GM23338 (cell line): ENCODE measurements at places on chromosomes 1 and 21.

DNA sequence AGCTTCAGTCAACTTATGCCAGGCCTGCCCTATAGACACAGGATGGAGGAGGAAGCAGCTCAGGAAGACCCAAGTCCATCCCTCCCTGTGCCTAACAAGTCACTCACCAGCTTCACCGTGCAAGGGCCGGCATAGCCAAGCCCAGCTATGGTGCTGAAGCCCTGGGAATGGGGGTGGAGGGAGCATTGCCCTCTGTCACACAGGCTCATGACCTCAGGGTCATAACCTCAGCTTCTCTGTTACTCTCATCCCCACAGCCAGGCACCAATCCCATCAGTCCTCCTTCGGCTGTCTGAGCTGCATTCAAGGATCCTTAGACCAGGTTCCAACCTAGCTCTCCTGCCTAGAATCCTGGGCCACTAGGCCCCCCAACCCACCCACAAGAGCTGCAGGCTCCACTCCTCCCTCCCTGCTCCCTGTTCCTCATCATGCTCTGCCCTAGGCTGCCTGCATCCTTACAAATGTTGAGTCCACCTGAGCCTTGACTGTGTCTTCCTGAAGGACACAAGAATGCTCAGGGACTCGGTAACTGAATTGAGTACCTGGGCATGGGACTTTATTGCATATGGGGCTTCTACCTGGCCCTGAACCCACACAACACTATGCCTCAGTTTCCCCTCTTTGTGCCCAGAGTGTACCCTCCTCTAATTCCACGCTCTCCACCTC is 1.7 kb downstream of the CD244 start:
- DNase-seq: no peak

GRCh38 chr21:43654806-43655489 is 4.3 kb downstream of the HSF2BP start:
- no peak for DNase-seq

GRCh38 chr1:180566026-180566425 is 7.3 kb downstream of the OVAAL start:
- DNase-seq: no peak

DNA sequence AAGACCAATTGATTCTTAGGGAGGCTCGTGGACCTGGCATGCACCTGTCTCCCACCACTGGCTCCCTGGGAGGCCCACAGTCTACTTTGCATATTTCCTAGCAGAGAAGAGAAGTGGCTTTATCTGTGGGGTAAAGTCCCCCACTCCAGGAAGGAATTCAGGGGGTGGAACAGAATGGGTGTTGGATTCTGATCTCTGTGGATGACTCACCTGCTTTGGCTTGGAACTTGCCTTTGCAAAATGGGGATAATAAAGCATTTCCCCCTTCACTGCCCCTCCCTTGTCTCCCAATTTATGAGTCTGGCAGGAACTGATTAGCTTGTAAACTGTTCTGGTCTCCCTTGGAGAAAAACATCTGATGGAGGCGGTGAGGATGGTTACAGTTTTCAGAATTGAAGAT is 21.2 kb upstream of the OTUD3 start:
- DNase-seq: no peak

- DNase-seq: no peak
These were observed 26.4 kb downstream of the COL6A2 start for GRCh38 chr21:46124083-46124925.

GRCh38 chr1:17841944-17842343 is 86.8 kb downstream of the ACTL8 start:
- no peak for DNase-seq
